ENCODE measurements at places on chromosomes 5 and 9.

- DNase-seq, result no peak
Observed at GRCh38 chr9:136584934-136585333, 39.1 kb upstream of the NOTCH1 start.

DNA sequence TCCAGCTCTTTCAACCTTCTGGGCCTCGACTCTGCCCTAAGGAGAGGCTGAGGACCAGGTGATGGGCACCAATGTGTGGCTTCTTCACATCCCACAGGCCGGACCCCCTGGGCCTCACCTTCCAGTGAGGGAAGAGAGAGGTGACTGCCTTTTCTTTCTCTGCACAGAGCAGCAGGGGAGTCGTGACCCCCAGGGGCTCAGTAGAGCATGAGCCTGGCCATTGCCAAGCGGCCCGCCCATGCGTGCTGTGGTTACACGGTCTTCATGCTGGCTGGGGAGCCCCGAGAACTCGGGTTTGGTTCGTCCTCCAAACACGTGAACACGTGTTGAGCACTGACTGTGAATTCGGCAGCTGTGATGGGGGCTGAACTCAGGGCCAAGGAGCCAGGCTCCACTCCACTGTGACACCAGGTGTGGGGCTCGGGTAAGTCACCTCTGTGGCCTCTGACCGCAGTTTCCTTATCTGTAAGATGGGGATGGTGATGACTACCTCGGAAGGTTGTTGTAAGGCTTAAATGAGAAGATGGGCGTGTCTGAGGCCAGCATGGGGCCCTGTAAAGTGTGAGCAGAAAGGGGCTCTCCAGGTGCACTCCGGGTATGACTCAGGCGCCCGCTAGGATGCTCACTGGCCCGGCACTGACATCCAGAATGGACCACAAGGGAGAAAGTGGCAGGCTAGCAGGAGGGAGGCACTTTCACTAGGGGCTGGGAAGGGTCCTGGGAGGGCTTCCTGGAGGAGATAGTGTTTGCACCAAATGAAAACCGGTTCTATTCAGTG lies 13.4 kb upstream of the GRHPR start:
- peak; percentile 38 for DNase-seq

- no peak for DNase-seq
Observed at GRCh38 chr9:27485158-27485557, 38.9 kb upstream of the IFNK start.

- DNase-seq, result no peak
Observed at GRCh38 chr9:133477992-133478850, 678 bp downstream of the SLC2A6 start.

DNA sequence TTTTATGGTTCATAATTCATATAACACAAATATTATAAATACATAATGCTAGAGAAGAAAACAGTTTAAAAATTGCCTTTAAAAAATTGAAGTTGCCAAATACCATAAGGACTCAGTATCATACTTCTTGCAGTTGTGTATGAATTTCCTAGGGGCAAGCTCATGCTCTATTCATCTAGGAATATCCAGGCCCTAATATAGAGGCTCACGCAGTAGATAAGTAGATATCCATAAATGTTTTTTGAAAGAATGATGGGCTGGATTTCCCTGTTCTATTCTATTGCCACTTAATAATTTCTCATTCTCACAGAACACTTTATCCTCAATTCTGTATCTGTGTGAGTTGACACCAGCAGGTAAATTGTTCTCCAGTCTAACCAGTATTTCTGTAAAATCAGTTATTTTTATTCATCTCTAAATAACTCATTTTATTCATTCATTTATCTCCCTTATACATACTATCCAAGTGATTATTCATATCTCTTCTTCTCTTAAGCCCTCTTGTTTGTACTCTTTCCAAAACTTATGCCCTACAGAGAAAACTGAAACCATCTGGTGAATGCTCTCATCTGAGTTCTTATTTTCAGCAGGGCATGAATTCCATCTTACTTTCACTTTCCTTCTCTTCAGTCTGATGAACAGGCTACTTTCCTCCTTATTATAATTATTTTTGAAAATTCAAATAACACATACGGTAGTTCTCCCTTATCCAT lies 97.1 kb downstream of the SLC44A1 start:
- no peak for DNase-seq

DNA sequence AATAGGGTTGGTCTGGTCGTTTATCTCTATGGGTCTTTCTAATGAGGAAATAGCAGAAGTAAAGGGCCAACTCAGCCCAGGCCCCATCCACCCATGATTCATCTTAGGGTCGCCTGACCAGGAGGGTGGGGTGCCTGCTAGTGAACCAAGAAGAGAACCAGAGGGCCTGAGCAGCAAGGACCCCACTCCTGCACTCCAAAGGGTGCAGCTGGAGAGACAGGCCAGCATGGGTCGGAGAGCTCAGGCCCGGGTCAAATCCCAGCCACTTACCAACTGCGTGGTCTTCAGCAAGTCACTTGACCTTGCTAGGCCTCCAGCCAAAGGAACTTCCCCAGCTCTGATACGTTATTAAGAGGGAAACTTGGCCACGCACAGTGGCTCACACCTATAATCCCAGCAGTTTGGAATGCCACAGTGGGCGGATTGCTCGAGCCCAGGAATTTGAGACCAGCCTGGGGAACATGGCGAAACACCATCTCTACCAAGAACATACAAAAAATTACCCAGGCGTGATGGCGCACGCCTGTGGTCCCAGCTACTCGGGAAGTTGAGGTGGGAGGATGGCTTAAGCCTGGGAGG lies 4.3 kb downstream of the BBLN start:
- no peak for DNase-seq

DNA sequence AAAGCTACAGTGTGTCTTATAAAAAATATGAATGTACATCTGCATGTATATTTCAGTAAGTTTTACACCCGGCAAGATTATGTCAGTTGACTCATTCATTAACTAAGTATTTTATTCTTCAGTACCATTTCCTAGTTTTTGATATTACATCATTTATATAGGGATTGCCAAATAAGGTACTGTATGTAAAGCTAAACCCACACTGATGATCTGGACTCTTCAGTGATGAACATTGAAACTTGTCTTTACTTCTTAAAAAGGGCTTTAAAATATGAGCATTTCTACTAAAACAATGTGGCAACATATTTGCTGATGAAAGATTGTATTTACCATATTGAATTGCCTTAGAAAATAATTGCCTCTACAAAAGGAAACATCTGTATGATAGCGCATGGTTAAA lies 151.8 kb upstream of the TLX3 start:
- no peak for DNase-seq

DNA sequence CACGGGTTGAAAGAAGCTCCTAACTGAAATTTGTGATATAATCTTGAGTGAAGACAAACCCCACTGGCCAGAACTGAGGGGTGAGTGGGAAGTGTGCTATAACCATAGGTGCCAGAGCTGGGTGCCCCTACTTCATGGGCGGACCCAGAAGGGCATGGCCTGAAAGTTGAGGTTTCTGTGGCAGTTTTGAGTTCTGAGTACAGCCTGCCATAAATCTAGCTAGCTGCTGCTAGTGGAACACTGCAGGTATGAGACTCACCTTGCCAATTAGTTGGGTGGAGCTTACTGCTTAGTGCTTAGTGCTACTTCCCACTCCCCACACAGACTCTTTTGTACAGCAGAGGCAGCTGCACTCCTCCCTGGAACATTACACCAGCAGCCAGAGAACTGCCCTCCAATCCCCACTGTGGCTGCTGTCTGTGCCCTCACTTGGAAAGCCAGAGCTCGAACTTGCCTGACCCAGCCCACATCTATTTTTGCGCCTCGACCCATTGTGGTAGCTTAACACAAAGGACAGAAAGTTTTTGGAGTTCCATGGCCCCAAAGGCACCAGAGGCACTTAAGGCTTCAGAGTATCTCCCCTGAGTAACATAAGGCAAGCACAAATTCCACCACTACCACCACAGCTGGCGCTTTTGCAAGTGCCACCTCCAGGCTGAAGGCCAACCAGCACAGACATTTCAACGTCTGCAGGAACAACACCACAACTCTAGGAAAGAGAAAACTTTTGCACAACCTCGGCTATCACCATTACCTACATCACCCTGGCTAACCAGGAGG lies 27.1 kb upstream of the PTGER4 start:
- DNase-seq, result no peak

GRCh38 chr9:82234160-82234943 lies 245.8 kb downstream of the SPATA31D1 start:
- no peak for DNase-seq

GRCh38 chr5:56071470-56071869 lies 76.7 kb upstream of the IL6ST start:
- no peak for DNase-seq

- DNase-seq, result no peak
Observed at GRCh38 chr5:172599204-172599567, 41.9 kb upstream of the NEURL1B start.

- DNase-seq, result no peak
Observed at GRCh38 chr9:76787677-76788076, 23.4 kb downstream of the PCA3 start.

GRCh38 chr9:11868795-11869194 lies 824.4 kb upstream of the TYRP1 start:
- DNase-seq, result no peak

DNA sequence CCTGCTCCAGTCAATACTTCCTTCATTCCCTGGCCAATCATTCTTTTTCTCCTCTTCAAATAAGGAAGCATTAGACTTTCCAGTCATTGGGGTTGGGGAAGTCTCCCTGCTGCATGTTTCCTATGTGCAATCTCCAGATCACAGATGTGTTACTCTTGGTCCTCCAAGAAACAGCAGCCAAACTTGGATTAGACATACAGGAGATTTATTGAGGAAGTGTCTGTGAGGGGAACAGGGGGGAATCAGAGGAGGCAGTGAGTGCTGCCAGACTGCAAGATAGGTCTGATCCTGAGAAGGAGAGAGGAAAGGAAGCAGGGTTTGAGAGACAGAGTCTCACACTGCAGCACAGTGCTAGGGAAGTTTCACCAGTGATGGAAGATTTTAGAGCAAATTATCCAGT lies 40.6 kb upstream of the SLIT3 start:
- DNase-seq, result no peak

- DNase-seq, result no peak
Observed at GRCh38 chr9:136990242-136990911, 1.8 kb upstream of the PAXX start.

DNA sequence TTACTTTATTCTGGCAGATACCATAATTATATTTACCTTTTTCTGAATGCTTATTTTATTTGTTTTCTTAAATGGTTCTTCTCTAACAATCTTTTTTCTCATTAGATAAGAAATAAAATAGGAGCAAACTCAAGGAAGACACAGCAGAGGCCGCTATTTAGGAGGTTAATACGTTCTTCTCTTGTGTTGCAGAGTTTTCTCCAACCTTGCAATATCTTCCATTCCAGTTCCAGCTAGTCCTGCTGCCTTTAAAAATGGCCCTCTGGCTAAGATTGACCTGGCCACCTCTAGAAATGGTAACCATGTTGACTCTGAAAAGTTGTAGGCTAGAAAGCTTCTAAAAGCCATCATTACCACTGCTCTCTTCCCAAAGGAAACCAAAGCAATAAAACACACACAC lies 718.8 kb downstream of the MAT2B start:
- DNase-seq, result no peak

- DNase-seq, result no peak
Observed at GRCh38 chr9:30504502-30504905, 1879.9 kb upstream of the ACO1 start.

GRCh38 chr9:132485393-132485792 lies 75.4 kb downstream of the CFAP77 start:
- no peak for DNase-seq

DNA sequence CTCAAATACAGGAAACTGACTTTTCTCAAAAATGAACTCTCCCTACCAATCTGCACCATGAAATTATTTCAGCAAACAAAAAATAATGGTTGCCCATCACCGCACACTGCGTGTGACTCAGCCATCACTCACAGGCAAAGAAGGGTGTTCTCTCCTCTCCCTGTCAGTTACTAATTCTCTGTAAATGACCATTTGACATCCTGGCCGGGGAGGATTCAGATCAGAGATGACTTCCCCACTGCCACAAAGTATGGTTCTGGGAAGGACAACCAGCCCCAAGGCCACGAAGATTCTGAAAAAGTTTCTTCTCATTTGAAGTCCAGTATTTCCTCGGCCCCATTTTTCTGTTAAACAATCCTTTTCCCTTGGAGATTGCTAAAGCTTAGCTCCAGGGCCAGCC lies 199.4 kb downstream of the AUH start:
- DNase-seq, result no peak

- no peak for DNase-seq
Observed at GRCh38 chr9:129761293-129761900, 8.6 kb upstream of the PTGES start.

DNA sequence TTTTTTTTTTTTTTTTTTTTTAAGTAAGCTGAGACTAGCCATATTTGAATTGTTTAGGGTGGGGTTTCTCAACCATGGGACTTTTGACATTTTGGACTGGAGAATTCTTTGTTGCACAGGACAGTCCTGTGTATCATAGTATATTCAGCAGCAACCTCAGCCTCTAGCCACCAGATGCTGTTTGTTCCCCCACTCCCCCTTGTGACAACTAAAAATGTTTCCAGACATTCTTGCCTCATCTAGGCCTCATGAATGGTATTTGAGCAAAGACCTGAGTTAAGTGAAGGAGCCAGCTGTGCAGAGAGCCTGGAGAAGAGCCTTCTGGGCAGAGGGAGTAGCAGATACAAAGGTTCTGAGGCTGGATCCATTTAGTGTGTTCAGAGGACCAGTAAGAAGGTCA lies 155.9 kb downstream of the SGCD start:
- no peak for DNase-seq

- no peak for DNase-seq
Observed at GRCh38 chr5:181054871-181055459, 14.9 kb downstream of the BTNL9 start.

DNA sequence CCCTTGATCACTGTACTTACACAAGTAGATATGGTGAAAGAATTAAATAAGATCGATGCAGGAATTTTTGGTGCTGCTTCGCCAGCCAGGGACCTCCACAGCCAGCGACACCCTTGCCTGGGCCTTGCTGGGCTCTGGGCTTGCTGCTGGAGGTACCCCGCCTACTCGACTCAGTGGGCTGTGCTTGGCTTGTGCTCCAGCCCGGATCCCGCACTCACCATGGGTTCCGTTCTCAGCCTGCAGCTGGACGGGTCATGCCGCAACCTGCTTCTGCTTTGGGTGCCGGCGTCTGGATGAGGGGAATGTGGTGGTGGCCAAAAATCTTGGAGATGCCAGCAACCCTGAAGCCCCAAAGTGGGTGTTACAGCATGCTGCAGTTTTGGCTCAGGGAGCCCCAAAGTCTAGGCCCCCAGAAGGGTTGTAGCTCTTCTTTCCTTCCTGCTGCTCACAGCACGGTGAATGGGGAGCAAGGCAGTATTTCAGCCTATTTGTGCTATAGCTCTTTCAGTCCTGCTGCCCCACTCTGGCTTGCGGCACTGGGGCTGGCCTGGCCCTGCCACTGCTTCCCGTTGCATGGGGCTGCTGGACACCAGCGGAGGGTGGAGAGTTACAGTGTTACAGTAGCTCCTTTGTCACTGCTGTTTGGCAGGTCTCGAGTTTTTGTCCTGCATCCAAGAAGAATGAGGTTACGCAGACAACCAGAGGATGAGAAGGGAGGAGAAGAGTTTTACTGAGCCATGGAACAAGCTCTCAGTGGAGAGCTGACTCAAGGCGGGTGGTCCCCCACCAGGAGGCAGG lies 48.0 kb downstream of the TARS1 start:
- DNase-seq, result no peak

Measured in activated gamma-delta T cell treated with anti-CD3 and anti-CD28 coated beads, Interleukin-2, amount 50 U/mL, for 16 hours (primary cell).